GM04503 (cell line): ENCODE measurements at places on chromosomes 2 and 18.
A peak's percentile ranks its signal among the peaks of the same experiment; 100 is the strongest.

- no peak for DNase-seq
These were observed 1119.8 kb downstream of the TSN start for GRCh38 chr2:122875091-122875865.

GRCh38 chr18:44683556-44683955 is 2.9 kb downstream of the SETBP1 start:
- DNase-seq, result no peak

DNA sequence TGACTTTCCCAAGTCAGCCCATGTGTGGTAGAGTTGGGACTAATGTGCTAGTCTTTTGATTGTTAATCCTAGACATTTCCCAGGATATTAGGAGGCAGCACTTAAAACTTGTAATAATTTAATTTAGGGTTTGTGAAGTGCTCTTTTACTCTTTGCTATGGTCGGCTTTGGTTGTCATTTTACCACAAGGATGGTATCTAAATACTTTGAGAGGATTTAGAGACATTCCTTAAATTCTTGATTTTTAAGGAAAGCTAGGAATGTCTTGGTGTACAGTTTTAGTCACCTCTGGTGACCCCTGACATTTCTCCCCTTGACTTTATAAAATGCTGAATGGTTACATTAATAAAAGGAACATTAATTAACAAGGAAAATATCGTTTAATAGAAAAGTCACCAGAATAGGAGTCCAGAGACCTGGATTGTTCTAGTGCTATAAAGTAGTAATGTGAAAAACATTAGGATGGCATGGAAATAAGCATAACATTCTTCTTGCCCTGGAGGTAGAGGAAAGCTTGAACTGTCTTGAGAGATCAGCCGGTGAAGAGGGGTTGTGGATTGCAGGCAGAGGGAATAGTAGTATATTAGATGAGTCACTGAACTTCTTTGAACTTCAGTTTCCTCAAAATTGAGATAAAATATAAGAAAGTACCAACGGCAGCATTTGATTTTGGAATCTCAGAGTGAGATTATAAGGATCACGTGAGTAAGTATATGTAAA is 209.2 kb downstream of the MCFD2 start:
- no peak for DNase-seq

DNA sequence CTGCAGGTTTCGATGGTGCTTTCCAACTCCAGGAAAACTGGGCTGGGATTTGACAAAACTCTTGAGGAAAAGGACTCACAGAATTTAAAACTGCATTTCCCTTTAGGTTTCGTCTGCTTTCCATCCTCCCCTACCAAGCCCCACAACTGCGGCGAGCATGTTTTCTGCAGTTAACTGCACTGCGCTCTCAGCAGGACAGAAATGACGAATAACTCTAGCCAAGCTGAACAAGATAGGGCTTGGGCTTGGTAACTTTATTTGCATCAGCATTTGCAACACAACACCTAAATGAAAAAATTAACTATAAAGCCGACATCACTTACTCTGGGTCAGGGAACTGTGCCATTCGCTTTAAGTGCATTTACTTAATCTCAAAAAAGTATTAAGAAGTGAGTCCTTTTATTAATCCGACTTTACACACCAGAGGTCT is 669 bp upstream of the PIKFYVE start:
- peak; percentile 9 for DNase-seq

DNA sequence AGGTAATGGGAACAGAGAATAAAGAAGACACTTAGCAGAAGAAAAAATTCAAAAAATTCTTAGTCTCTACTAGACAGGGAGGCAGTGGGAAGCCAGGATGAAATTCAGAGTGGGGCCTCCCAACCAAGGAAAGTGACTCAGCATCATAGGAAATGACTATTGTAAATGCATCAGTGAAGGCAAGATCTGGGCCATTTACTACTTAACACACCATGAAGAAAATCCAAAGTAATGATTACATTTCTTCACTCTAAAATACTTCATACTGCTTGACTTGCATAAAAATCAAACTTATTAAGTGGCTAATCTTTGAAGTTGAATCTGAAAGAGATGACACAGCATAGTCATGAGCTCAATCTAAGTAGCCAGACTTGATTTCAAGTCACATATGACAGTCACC is 405.8 kb upstream of the SLC39A10 start:
- DNase-seq, result no peak

DNA sequence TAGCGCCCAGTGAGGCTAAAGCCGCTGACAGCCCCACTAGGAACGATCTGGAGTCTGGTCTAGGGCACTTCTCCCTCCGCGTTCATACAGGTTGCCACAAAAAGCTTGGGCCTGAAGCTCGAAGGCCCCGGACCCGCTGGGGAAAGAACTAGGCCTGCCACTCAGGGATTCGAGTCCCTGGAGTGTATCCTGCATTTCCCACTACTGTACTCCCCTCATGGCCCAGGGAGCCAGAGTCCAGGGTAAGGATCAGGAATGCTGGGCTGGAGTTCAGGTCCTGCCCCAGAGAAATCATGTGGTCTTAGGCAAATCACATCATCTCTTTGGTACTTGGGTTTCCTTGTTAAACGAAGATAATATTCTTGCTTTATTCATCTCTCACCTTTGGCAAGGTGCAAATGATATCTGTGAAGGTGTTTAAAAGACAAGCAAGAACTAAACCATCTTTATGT is 1.4 kb upstream of the ZFP36L2 start:
- DNase-seq, result no peak

- no peak for DNase-seq
These were observed 236.1 kb downstream of the TWIST2 start for GRCh38 chr2:239084007-239084406.

GRCh38 chr2:226115102-226115831 is 684.4 kb downstream of the IRS1 start:
- peak; percentile 90 for DNase-seq

DNA sequence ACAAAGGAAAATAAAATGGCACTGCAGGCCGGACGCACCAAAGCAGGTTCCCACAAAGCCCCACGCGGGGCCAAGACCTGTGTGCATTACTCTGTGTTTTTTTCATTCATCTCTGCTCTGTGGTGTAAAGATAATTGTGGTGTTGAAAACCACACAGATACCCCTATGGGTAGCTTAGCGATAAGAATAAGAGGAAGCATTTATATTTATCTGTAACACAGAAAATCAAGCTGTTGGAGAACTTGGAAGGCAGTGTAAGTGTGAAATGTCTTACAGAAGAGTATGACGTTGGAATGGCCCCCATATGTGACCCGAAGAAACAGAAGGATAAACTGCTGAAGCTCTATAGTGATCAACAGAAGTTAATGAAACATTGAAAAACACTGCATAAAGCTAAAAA is 20.3 kb upstream of the MARCO start:
- no peak for DNase-seq

DNA sequence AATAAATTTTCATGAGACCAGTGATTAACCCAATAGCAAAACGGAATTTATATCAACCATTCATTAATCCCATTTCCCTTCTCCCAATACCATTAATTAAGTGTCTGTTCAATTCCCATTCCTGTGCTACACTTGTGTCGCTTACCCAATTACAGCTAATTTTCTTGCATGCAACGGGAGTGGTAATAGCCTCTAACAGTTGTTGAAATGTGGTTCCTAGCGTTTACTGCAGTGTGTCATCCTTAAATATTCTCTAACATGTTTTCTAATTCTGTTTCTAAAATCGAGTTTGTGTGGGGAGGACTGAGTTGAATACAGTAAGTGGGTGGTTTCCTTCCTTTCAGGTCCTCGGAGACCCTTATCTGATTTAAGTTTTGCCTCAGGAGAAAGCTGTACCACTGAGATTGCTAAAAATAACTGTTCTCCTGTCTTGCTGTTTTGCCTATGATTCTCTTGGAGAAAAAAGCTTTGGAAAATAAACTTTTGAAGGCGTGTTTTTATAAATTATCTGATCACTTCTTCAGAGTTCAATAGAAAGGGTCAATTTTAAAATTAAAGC is 59.3 kb upstream of the LRRTM1 start:
- no peak for DNase-seq

- no peak for DNase-seq
These were observed 70.0 kb downstream of the MBP start for GRCh38 chr18:77062518-77063003.

GRCh38 chr2:26852405-26853306 is 4.7 kb downstream of the DPYSL5 start:
- DNase-seq, result no peak

DNA sequence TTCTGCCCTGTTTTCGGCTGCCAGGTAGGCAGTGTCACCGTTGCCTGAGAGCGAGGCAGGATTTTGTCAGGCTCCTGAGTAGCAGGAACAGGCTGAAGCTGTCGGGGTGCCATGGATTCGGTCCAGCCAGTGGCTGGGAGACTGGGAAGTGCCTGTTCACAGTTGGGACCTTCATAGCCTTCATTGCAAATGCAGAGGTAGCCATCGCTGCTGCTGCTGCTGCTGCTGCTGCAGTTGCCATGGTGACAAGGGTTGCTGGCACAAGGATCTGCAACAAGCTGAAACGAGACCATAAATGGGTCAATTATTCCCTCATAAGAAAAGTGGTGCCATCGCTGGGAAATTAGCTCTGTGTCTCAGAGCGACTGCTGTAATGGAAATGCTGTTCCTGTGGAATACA is 122.7 kb downstream of the DNER start:
- DNase-seq, result no peak

- peak; percentile 99 for DNase-seq
These were observed 182.0 kb upstream of the TRIB2 start for GRCh38 chr2:12534646-12535263.

GRCh38 chr2:79530443-79530842 is 17.6 kb downstream of the CTNNA2 start:
- no peak for DNase-seq

DNA sequence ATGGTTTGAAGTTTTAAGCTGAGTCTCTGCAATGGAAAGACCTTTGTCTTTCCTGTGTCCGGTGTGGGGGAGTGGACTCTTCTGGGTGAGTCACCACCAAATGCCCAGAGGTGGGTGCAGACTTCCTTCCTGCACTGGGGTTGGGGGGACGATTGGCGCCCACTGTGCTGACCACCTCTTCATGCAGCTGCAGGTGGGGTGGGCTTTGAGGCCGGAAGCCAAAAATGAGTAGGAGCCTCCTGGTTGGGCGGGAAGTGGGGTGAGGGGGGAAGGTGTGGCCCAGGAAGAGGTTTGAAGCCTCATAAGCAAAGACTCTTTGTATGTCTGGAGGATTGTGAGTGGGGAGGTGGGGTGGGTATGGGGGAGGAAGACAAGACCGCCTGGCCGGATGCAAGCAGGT is 27.6 kb downstream of the PAX8 start:
- DNase-seq, result no peak

DNA sequence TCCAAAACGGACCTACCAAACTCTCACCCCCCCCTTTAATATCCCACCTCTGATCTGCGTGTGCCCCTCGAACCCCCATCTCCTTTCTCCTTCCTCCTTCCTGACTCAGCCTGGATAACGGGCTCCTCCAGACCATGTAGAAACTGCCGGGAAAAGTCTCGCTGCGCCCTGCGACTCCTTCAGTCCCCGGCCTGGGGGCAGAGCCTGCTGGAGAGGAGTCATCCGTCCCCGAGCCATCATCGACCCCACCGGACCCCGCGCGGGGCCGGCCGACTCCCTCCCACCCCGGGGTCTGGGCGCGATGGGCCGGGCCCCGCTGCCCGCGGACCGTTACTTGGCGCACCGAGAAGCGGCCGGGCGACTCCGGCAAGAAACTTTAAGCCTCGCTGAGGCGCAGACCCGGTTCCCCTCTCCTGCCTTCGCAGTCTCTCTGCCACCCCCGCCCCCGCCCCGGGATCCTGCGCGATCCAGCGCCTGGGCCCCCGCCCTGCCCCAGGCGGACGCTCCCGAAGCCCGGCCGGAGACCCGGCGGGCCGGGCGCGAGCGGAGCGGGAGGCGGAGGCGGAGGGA is 3.4 kb downstream of the ZEB2 start:
- no peak for DNase-seq

DNA sequence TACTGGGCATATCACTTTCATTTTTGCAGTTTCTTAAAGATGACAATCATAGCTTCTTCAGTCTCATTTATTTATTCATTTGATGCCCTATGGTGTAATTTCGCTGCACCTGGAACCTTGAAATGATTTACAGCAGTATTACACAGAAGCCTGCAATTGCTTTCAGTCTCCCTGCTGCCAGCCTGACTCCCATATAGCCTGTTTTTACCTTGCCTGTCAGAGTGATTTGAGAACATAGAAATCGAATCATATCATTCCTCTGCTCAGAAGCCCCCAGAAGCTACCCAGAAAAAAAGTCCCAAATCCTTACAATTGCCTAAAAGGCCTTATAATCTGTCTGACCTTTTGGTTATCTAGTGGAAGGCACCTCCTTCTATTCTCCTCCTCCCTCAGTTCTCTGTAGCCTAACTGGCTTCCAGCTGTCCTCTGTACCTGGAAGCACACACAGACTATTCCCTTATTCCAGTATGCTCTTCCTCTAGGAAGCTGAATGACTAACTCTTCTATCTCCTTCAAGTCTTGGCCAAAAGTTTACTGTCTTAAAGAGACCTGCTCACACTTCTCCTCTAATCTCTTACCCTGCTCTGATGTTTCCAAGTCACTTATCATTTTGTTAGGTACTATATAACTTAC is 12.6 kb downstream of the SCN3A start:
- no peak for DNase-seq

DNA sequence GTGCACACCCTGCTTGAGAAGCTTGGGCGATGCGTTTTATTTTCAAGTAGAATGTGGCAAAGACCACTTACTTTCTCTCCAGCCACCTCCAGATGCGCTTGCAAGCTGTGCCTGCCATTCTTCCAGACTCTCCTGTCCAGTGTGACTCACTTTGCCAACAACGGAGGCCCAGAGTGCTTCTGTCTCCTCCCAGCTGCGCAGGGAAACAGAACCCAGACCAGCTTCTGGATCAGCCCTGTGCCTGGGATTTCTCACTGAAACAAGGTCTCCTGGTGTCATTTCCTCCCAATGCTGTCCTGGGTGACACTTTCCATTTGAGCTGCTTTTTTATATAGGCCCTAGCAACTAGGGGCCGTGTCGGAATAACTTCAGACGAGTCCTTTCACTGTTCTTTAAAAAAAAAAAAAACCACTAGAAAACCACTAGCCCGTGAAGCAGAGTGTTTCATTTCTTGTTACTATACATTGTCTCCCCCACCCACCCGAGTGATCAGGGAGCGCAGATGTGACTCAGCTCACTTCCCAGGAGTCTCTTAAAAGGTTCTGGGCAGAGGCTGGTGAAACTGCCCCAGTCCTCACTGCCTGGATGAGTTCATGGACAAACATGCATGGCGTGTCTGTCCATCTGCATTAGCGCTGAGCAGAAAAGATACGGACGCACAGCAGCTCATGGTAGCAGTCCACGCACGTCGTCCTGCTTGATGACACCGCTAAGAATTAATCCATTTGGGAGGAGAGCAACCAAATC is 25.3 kb upstream of the RPL31 start:
- no peak for DNase-seq

DNA sequence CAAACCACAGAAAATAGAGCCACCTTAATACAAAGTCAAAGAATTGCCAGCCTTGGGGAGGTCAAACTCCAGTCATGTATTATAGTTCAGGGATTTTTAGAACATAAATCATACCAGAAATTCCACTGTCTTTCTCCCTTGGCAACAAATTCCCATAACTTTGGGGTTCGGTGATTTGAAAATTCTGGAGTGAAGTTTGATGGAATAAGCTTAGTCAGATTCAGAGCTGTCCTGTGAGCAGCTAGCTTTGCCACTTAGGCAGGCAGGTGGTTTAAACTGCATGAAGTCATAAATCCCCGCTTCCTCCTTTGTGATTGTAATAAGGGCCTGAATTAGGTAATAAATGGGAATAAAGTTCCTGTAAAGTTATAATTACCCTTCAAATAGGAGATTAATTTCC is 457.0 kb upstream of the HNMT start:
- DNase-seq, result no peak

GRCh38 chr18:30106356-30106755 is 936.2 kb downstream of the DSC3 start:
- DNase-seq, result no peak

GRCh38 chr2:9032121-9032520 is 28.6 kb upstream of the MBOAT2 start:
- DNase-seq, result no peak

GRCh38 chr2:175080479-175080878 is 75.3 kb upstream of the CHN1 start:
- no peak for DNase-seq
